ENCODE measurements at places on chromosomes 4 and X.

- DNase-seq: no peak
These were observed 603.2 kb downstream of the STIM2 start for GRCh38 chr4:27463816-27464215.

- no peak for DNase-seq
These were observed 7.8 kb downstream of the SERTM2 start for GRCh38 chrX:111519215-111519614.

DNA sequence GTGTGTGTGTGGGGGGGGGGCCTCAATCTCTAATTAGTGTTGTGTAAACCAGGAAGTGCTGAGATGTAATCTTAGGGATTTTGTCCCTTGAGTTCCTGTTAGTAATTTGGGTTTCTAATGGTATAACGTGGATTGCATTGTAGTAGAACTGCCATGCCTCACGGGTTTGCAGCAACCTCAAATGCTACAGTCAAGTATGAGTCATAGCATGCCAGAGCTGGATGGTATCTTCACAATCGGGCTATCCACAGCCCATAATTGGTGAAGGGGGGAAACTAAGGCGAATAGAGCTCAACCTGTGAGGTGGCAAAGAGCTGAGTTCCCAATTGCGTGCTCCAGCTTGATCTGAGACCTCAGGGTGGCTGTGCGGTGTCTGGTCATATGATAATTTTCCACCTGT, 2.2 kb upstream of the FMR1NB start:
- no peak for DNase-seq

DNA sequence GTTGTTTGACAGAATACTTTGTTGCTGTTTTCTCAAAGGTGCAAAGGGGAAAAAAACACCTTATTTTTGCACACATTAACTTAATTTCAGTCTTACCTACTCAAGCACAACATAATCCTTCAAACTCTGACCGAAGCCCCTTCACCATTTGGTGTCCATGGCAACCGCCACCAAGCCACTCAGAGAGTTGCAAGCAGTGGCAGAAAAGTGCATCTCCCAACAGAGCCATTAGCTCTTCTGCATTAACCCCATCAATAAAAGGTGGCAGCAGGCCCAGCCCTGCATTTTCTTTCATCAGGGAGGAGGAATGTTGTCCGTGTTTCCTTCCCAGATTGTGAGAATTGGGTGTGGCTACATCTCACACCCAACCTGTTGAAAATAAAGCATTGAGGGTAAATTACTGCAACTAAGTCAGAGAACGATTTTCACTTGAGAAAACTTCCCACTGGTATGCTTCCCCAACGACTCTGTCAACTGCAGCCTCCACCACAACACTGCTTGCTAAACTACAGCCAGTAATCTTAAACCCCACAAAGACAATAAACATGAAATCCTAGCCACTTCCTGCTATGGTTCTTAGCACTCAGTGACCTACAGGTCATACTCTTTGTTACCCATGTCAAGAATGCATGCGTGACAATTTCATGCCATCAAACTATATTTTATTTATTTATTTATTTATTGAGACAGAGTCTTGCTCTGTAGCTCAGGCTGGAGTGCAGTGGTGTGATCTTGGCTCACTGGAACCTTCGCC, 154.0 kb downstream of the GRIA3 start:
- DNase-seq: no peak

GRCh38 chrX:48713847-48714246, 17.3 kb downstream of the SUV39H1 start:
- no peak for DNase-seq

DNA sequence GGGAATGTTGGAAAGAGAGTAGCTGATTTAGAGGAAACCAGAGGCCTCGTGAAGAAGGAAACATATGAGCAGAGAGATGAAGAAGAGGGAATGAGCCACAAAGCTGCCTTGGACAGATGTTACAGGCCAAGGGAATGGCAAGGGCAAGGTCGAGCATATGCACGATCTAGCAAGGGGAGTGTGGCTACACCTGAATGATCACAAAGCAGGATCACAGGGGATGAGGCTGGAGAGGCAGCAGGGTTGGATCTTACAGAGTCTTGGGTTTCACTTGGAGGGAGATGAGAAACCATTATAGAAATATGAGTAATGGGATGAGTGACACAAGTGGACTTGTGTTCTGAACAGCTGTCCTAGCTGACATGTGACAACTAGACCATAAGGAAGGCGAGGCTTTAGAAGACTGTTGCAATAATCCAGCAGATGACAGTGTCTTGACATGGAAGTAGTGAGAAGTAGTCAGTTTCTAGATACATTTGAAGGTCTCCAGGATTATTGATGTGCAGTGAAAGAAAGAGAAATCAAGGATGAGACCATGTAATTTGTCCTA, 58.7 kb downstream of the RASGEF1B start:
- no peak for DNase-seq

DNA sequence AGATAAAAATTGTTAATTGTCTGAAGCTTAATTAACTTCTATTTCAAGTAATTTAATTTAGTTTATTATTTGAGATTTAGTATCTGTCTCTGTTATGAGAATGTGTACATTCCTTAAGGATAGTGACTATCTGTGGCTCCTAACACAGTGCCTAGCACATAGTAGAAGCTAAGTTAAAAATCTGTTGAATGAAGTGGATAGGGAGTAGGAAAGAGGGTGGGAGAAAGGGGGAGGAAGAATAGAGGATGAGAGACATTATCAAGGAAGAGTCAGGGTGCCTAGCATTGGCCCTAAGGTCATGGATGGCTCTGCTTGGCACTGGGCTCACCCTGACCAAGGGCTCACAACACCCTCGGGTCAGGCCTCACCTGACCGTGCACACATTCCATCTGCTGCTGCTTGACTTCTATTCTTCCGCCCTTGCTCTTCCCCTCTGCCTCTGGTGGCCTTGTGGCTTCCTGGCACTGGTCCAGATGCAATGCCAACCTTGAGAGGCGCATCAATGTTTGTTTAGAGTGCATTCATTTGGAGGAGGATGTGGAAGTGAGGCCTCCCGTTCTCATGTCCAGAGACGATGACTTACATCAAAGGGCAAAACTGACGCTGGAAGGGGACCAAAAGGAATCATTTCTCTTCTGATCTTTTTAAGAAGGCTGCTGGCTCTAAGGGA, 42.3 kb downstream of the TRIM2 start:
- no peak for DNase-seq

DNA sequence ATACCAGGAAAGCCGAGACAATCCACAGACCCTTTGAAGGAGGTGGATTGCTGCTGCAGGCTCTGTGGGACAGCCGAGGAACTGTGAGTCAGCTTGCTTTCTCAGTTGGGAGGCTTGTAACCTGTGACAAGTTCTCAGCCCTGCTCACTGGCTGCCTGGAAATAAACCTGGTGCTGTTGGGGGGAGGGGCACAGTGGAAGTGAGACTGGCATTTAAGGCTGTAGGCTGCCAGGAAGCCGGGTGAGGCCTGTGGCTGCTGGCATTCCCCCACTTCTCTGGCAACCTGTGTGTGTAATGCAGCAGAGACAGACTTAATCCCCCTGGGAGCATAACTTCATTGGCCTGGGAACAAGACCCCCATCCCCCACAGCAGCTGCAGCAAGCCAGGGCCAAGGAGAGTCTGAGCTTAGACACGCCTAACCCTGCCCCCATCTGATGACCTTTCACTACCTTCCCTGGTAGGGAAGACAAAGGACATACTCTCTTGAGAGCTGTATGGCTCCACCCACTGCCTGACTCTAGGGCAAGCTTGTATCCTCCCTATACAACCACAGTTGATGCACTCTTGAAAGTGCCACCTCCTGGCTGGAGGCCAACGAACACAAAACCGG, 64.1 kb downstream of the ALPK1 start:
- no peak for DNase-seq

- no peak for DNase-seq
These were observed 60.7 kb downstream of the SPATA4 start for GRCh38 chr4:176134670-176135069.

- no peak for DNase-seq
These were observed 173.8 kb upstream of the MID1 start for GRCh38 chrX:10794203-10794630.

DNA sequence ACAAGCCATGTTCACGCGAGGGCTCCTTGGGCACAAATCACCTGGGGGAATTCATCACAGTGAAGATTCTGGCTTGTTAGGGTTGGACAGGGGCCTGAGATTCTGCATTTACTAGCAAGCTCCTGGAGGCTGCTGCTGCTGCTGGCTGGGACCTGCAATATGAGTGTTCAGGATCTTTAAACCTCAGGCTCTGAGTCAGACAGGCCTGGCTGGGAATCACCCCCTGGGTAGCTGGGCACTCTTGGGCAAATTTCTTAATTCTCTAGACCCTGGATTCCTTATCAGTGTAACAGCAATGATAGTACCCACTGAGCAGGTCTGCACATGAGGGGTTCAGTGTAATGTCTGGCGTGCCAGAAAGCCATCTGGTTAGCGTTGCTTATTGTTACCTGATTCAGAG, 101.5 kb downstream of the DHX15 start:
- DNase-seq: no peak

DNA sequence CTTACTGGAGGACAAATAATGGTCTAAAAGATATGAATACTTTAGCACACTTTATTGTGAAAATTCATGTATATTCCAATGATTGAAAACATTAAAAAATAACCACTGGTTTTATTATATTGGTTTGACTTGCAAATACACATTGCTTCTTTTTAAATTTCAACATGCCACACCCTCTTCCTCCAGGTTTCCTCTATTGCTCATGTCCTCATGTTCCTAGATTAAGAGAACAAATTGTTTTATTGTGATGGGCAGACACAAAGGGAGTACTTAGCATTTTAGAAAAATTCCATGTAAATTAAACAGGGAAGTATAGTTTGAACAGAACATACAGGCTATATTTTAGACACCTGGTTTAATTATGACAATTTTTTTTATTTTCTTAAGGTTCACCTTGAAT, 230.6 kb upstream of the GPRIN3 start:
- DNase-seq: no peak

GRCh38 chrX:79065696-79066095, 78.8 kb upstream of the GPR174 start:
- no peak for DNase-seq

DNA sequence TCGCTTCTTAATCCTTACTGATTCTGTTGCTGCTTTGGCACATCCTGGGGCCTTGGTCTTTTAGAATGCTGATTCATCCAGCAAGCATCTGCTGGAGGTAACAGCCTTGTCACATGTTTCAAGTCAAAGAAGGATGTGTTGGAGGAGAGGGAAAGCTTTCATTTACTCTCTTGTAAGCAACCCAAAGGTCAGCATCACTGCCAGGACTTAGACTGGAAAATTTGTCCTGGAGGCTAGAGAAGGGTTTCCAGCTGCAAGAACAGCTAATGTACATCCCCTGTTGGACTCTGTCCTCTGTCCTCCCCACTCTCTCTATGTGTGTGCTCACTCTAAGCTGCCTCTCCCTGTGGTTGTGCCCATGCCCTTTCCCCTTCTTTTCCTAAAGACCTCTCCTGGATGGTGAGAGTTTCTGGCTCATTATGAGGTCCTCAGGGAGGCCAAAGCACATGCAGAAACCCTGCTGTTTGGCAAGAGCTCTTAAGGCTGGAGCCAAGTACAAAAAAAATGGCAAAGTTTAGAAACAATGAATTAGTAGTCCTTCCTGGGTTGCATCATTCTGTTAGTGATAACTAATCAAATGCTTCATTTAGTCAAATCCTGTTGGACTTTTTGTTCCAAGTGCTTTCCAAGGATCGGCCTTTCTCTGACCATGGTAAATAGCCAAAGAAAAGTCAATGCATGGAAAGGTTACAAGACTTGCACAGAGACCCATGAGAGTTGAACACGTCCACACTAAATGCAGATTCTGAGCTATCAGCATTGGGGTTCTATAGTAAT, 13.4 kb upstream of the SRPX start:
- no peak for DNase-seq

- DNase-seq: no peak
These were observed 142.8 kb downstream of the HS6ST2 start for GRCh38 chrX:132815643-132816042.

GRCh38 chr4:73875401-73875800, 6.2 kb downstream of the CXCL1 start:
- DNase-seq: no peak

DNA sequence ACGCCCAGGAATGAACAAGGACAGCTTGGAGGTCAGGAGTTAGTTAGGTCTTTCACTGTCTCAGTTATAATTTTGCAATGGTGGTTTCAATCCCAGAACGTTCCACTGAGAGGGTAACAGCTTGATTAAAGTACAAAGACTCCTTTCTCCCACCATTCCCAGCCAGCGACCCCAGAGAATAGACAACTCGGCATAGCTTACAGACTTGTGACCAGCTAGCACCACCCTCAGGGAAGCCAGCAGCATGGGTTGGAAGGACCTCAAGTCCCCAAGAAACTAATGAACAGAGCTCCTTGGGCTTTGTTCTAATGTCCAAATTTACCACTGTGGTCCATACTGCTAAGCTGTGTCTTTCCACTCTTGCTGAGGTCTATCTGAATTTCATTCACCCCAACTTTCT, 72.0 kb upstream of the MED14 start:
- DNase-seq: no peak

DNA sequence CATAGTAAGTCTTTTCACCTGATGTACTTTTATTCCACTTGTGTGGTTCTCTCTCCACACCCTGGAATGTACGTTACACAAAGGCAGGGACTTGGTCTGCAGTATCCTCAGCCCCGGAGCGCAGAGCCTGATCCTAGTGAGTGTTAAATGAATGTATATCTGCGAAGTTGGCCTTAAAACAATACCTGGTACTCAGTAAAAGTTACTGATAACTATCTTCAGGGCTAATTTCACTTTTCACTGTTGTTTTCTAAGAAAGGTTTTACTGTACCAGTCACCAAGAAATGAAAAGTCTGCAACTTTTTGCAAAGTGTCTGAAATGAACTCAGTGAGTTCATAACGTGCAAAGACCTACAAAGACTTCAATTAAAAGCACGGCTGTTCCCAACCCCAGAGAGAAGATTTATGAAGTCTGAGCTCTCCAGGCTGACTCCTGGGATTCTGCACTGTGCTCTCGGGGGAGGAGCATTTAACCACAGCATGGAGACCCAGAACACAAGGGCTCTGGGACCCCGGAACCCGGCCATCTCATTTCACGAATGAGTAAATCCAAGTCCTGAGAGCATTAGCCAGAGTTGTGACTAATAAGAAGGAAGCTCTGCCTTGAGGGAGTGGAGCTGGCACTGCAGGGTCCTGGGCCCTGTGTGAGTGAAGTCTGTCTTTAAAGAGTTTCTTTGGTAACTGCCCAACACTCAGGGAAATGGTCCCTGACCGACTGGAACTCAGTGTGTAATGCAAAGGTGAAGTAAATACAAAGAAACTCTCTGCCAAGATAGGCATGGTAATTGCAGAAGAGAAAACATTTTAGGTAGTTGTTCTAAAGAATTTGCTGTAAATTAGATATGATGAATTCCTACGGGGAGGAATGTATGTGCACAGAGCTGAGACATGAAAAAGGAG, 165.8 kb downstream of the NSUN7 start:
- no peak for DNase-seq

- no peak for DNase-seq
These were observed 95.1 kb upstream of the IQCM start for GRCh38 chr4:149910604-149911350.

DNA sequence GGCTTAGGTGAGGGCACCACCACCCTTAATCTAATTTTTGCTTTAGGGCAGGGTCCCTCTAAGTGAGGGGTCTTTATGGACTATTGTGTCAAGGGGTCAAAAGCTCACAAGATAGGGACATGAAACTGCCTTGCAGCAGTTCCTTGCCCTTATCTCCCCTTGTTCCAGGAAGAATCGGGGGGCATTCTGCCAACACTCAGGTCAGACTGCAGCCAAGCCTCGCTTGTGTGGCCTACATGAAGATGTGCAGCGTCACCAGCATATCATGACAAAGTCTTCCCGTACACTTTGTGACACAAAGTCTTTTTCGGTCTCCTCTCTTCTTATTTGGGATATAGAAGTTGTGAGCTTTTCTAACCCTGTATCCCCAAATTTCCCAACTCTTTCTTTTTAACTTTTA, 17.5 kb upstream of the USP9X start:
- DNase-seq: no peak
